Fibroblast of gingiva (primary cell): ENCODE measurements at places on chromosomes 7 and 10.
A peak's percentile ranks its signal among the peaks of the same experiment; 100 is the strongest.

DNA sequence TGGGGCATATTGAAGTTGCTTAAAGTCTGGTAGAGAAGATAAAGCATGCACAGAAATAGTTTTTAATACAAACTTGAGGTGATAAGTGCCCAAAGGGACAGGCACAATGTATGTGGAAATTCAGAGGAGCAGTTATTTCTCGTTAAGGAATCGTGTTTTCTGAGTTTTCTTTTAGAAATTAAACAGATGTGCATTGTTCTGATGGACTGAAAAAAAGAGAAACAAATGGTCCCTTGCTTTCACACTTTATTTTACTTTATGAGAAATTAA, 45.6 kb downstream of the CNNM2 start:
- no peak for DNase-seq

GRCh38 chr7:151728746-151729145, 148.2 kb downstream of the PRKAG2 start:
- no peak for DNase-seq

GRCh38 chr10:131736321-131736980, 164.4 kb upstream of the PPP2R2D start:
- no peak for DNase-seq

DNA sequence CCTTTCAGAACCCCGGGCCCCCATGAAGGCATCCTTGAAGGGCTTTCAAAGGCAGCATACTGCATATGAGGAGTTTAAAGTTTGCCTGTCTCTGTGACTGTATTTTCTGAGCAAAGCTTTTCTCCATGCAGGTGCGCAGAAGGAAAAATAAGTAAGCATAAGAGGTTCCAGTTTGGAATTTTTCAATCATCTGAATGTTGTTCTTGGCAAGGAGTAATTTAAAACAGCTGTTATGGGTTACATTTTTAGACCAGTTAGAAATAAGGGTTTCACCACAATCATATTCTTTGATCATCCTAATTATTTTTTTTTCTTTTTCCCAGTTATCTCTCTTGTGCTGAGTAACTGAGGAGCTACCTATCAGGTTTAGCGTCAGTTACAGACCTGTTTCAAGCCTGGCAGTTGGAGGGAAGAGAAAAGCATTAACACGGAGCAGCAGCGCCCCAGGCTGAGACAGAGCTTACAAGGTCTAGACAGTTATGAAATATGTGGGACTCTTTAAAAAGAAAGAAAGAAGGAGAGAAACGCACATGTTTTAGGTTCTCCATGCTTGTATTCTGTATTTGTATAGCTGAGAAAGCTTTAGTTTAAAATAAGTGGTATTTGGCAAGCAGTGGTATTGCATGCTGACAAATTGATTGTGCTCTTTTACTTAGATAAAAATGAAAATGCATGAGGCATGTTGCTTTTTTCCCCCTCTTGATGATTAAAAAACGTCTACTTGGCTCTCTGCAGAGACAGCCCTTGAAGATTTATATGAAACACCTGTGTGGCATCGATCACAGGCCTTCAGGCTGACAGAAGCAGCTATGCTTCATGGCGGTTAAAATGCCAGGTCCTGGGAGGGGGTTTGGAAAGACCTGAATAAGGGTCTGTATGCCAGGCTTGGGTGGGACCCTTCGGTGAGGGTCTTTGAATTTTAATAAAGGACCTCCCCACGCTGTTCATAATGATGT, 157.6 kb downstream of the GRK5 start:
- DNase-seq, result no peak

DNA sequence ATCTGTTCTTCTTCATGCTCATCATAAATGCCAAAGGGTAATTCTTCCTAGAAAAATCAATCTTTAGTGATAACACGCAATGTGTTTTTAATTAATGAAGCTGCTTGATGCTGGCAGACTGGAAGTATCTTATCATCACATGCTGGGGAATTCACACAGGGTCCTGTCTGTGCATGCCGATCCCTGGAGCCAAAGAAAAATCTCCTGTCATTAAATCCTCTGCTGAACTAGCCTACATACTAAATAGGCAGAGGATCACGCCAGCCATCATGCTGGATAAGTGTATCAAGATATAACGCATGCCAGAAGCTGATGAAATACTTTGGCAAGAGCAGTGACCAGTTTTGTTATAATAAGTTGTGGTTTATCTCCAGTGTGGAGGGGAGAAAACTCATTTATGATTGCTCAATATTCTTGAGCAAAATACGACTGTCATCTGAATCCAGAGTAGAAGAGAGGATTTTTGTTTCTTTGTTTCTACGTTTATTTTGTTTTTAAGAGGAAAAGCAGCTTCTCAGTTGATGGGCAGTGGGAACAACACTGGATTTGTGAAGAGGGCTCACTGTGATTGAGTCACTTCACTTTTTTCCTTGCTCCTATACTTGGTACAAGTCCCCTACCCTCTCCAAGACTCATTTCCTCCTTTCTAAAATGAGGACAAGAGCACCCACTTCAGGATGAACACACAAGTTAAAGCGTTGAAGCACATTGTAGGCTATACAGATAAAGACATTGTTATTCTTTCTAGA, 649.1 kb downstream of the TNS3 start:
- peak; percentile 95 for DNase-seq

DNA sequence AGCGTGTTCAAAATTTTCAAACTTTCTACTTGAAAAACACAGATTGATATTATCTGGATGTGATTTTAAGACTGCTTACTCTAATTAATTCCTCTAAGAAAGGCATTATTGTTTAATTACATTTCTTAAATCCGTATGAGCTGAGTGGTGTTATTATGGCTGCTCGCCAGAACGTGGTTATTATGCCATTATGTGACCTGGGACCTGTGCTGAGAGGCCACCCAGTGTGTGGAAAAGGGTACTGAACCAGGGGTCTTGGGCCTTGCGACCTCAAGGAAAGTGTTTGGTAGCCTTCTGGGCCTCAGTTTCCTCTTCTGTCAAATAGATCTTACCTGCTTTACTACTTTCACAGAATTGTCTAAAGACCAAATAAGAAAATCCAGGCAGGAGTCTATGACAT, 15.4 kb downstream of the LGI1 start:
- no peak for DNase-seq

DNA sequence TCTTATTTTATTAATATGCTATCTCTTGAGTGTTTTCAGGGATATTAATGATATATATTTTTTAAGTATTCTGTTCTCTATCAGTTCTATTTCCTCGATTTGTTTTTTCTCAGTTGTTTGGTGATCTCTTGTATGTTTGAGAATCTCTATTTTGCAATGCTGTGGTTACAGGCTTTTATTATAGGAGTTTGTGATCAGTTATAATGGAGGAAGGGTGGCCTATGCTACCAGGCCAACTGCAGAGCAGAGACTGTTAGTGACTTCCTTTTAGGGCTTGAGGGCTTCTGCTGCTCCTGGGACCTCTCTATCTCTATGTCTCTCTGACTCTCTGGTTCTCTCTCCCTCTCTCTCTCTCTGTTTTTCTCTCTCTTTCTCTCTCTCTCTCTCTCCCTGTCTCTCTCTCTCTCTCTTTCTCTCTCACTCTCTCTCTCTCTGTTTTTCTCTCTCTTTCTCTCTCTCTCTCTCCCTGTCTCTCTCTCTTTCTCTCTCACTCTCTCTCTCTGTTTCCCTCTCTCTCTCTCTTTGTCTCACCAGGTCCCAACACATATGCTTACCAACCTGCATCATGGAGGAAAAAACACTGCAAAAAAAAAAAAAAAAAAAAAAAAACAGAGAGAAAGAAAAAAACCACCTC, 69.4 kb upstream of the CAV2 start:
- peak; percentile 12 for DNase-seq

DNA sequence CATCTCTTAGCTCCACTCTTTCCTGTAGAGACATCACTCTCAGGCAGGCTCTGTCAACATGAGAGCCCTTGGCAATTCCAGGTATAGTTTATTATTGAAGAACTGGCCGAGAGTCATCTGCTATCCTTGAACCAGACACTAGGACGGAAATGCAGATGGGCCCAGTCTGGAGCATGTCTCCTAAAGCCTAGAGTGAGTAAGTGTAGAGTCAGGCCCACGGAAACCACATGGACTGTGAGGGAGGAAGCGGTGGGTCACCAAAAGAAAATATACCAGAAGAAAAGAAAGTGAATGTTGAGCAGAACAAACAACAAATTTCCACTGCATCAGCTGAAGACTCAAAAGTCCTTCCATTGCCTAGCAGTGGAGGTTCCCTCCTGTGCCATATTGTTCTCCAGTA, 15.7 kb upstream of the RELN start:
- no peak for DNase-seq

DNA sequence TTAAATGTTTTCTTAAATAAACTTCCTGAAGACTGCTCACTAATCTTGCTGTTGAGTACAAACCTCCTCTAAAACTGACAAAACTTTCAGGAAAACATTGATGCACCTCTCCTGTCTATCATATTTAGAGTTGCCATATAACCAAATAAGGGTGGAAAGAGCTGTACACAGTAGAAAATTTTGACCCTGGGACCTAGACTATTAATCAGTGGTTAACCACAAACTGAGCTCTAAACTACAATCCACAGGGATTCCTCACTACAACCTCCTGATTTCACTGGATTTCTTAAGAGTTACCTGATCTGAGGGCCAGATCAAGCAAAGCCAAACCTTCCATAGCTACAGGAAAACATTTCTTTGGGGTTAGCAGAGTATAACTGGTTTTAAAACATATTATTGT, 39.9 kb upstream of the WNT16 start:
- DNase-seq, result peak; percentile 24

DNA sequence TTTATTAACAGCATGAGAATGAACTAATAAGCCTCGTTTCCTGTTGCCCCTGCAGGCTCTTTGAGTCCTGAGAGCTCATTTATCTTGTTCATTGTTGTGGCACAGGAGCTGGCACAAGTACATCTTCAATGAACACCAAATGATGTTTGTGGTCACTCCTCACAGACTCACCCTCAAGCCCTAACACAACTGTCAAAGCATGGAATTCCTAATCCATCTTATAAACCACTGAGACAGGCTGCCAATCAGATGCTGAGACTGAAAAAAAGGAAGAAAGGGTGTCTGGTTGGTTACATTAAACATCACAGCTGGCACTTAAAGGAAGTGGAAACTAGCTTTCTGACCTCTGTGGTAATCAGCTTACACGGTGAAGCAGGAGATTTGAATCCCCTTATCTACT, 7.7 kb upstream of the CCDC172 start:
- DNase-seq, result no peak

DNA sequence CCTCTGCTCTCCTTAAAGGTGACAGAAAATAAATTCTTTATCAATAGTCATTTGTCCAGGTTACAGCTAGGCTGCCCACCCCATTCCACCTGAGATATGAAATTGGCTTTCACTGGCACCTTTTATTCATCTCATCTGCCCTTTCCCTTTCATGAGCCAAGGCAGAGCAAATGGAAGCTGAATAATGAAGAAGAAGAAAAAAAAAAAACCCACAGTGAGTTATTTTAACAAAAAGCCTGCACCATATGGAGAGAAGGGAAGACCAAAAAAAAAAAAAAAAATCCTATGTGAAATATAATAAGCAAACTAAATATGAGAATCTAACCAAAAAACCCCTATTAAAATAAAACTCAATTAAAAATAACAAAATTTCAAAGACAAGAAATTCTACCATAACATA, 59.2 kb downstream of the CHCHD3 start:
- DNase-seq, result no peak

DNA sequence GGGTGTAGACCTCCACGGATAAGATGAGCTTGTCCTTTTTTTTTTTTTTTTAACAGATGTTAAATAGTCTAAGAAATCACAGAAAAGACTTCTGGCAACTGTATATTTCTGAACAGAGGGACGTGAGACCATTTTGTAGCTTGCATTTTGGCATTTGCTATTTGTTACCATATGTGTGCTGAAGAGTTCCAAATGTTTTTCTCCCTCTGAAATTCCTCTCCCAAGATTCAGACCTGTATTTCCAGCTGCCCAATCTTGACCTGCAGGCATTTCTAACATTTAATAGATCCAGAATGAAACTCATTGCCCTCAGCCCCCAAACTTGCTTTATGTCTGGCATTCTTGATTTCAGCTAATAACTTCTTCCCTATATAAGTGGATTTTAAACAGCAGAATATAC, 223.1 kb upstream of the FZD1 start:
- DNase-seq, result no peak

- no peak for DNase-seq
Observed at GRCh38 chr7:30992414-30992813, 28.7 kb downstream of the GHRHR start.

GRCh38 chr10:78264361-78264760, 230.7 kb downstream of the RPS24 start:
- DNase-seq, result no peak

- DNase-seq, result no peak
Observed at GRCh38 chr10:89001024-89001728, 10.6 kb downstream of the FAS start.

DNA sequence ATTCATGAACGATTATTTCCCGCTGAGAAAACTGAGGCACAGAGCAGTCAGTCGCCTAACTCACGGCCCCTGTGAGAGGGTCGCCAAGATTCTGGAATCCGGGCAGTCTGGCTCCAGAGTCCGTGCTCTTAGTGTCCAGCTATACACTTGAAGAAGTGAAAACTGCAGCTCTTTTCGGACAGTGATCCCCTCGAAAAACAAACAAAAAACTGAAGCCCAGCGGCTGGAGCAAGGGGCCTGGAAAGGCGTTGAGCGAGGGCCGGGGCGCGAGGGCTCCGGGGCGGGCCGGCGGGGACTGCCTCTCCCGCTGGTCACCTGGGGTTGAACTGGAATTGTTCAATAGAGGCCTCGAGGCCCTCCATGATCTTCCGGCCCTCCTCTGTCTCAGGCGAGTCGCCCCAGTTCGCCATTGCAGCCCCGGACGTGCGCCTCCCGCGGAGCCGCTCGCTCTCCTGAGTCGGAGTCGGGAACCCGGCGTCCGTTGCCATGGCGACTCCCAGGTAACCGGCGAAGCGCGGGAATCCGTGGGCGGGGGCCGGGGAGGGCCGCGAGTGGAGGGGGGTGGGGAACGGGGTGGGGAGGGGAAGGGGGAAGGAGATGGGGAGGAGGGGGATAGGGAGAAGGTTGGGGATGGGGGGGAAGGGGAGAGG, 881 bp downstream of the C10orf67 start:
- DNase-seq, result peak; percentile 23

GRCh38 chr10:113420733-113421675, 131.8 kb upstream of the HABP2 start:
- DNase-seq, result no peak

DNA sequence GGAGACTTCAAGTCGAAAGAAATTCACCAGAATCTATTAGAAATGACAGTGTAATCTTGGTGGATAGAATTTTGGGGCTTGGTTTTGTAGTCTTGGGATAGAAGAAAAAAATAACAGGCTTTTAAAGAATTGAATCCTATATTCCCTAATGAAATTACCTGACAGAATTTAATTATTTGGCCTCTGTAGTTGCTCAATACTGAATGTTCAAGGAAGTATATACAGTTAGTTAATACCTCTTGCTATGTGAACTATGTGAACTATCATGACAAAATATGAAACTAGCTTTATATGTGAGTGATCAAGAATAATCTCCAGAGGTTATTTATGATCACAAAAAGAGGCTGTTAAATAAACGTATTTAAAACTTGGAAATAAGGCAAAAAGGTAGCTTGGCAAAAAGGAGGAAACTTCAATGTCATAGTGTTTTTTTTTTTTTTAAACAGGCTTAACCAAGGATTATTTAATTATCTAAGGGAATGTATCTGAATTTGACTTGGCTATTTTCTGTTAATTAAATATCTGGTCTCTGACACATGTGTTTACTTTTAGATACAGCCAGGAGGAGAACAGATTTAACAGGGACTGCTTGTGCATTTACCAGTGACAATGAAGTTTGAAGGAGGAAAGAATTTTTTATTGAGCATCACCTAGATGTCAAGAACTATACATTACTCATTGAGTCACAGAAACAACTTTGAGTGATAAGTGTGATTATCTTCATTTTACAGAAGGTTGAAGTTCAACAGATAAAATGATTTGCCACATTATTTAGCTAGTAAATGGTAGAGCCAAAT, 11.5 kb upstream of the CASD1 start:
- DNase-seq, result no peak
